ENCODE measurements at places on chromosomes 3 and 15.

DNA sequence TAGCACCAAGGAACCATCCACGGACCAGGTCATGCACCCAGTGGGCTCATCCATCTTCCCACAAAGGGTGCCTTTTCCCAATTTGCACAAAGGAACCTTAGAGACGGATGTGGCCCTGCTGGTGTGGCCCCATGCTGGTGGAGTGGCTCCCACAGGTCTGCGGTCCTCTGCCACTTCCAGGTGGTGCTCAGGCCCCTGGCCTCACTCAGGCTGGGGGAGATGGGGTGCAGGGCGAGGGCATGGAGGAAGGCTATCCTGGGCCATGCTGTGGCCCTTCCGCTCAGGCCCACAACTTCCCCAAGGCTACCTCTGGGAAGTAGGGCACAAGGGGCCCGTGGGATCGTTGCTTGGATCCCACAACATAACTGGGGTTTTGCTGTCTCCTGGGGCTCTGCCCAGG lies 5.2 kb upstream of the SYNM start:
- DNase-seq: no peak

- no peak for DNase-seq
Observed at GRCh38 chr3:165442061-165442460, 245.9 kb upstream of the SLITRK3 start.

DNA sequence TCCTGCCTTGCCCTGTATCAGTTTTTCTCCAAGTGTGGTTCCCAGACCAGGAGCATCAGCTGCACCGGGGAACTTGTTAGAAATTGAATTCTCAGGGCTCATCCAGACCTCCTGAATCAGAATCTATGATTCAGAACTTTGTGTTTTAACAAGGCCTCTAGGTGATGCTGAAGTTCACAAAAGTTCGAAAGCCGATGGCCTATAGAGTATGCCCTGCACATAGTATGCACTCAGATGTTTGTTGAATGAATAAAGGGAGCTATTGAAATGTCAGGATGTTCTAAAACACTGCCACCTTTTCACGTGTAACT lies 664 bp upstream of the LARP6 start:
- no peak for DNase-seq

DNA sequence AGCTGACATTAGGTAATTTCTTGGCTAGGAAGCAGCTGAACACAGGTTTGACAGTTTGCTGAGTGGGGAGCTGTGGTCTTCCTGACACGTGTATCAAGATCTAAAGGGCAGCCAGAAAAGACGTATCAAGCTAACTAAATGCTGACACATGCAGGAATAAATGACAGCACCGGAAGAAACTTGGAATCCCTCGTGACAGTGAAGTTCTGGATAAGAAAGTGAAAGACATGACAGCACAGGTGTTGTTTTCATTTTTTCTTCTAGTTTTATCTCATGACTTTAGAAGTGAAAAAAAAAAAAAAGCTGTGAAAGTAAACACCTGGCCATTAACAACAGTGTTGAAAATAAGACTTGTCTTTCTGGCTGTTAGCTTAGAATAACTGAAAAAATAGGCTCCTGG lies 48.7 kb downstream of the FGF7 start:
- DNase-seq: peak; percentile 11

Data from CD4-positive, alpha-beta T cell treated with Interleukin-4 for 1 hour (primary cell).